ENCODE measurements at places on chromosomes 16 and 17. TPM values are rescaled to one million over a fixed set of nuclear protein-coding genes. Genes with fewer than 3 reads are reported as not detected.

- no peak for ATAC-seq
Observed at GRCh38 chr17:63753215-63753614, 11.6 kb upstream of the STRADA start.

- peak; percentile 92 for ATAC-seq
Observed at GRCh38 chr17:44308320-44308818, at the start of gene RUNDC3A. Gene RUNDC3A (plus strand): TSS chr17:44308601. CDS start chr17:44308833, 232 bp downstream.

DNA sequence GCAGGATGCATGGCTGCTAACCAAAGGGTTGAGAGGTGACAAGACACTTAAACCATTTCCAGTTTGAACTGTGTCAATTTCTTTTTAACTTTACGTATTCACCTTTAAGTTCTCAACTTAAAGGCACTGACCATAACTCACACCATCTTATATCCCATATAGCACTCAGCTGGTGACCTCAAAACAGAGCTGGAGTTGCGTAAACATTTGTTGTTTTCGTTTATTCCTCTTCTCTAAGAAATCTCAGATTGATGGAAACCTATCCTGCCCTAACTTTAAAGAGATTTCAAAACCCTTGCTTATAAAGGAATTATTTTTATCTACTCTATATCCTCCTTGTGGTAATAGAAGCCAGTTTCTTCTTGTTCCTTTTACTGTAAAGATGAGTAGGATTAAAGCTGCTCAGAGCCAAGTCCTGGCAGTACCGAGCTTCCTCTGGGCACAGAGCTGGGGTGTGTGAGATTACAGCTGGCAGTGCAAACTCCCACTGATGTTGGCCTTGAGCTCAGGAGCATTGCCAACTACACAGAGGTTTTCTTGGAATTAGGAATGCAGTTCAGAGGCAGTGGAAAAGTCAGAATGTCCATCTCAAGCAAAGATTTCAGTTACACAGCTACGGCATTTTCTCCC lies 1.3 kb downstream of the KCTD2 start:
- no peak for ATAC-seq

- ATAC-seq: no peak
Observed at GRCh38 chr17:63537001-63537400, 13.3 kb upstream of the DCAF7 start.

GRCh38 chr17:2393954-2394749 lies 6.7 kb downstream of the MNT start:
- ATAC-seq: no peak

DNA sequence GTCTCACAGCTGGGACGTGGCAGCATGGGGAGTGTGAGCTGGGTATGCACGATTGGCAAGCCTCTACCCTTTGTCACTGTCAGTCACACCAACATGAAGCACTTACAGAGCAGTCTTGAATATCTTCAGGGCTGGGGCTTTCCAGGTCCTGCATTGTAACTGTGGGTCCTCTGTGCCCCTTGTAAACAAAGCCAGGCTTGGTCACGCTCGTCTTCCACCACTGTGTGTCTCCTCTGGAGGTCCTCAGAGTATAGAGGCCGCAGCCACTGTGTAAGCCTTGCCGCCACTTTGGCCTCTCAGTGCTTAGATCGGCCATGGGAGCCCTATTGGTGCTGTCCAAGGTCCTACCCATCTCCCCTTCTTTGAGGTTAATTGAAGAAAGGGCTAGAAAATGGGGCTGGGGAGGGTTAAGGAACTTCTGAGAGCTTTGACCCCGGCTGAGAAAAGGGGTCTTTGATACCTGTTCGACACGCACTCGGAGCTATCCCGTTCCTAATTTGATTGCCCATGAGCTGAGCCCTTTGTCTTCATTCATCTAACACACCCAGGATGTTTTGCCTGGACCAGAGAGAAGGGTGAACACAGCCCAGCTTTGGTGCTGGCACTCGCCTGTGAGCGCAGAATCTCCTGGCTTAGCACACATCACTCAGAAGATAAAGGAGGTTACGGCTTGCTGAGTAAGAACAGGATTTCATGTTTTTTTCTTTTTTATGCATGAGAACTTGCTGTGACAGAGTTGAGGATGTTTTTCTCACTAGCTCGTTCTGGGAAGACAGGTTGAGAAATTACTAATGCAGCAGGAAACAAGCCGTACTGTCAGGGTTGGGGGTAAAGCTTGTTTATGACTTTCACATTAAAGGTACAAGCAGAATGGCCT lies 267.9 kb downstream of the CPPED1 start:
- no peak for ATAC-seq

DNA sequence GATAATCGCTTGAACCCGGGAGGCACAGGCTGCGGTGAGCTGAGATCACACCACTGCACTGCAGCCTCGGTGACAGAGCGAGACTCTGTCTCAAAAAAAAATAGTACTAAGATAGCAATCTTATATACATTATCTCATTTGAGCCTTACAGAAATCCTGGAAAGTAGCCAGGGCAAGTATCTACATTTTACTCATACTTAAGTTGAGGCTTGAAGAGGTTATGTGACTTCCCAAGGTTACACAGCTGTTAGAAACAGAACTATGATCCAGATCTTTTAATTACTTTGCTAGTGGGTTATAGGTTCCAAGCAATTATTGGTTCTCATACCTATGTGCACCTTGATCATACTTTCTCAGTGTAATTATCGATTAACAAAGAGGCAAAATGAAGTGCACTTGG lies 15.4 kb downstream of the C17orf78 start:
- ATAC-seq: no peak

GRCh38 chr16:65889533-65889966 lies 476.9 kb upstream of the CDH5 start:
- ATAC-seq: no peak

- ATAC-seq: no peak
Observed at GRCh38 chr16:87233928-87234327, 83.3 kb downstream of the C16orf95 start.

DNA sequence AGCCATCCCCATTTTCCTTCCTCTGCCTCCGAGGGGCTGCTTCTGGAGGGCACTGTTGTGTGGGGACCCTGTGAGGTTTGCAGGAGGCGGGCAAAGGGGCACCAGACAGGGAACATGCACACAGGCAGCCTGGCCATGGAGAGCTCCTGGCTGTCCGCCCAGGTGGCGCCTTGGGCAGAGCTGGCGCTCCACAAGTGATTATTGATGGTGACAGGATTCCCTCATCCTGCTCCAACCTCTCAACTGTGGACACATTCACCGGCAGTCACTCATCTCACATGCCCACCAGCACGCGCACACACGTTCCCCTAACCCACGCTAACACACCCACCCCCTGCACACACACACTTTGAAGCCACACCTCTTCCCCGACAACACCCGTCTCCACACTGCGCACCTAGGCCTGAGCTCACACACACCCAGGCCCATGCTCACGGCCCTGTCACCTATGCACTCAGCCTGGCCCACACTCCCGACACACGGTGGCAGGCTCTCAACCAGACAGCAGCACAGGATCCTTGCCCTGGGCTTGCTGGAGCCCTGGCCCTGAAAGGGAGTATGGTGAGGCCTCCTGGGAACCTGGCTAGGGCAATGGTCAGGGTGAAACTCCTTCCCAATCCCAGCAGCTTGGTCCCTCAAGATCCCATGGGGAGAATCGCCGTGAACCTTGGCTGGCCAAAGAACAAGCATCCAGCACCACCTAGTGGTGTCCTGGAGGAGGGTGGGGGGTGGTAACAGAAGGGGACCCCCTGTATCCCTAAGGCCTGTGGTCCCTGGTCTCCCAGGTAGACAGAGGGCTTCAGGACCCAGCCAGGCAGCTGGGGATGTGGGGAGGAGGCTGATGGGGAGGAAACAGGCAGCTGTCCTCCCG lies 3.6 kb downstream of the PNMT start:
- ATAC-seq: peak; percentile 35

GRCh38 chr16:11781773-11782172 lies 15.3 kb downstream of the ZC3H7A start:
- no peak for ATAC-seq

Gene PRR14
- total RNA-seq: 24.6 TPM

Gene FDXR
- total RNA-seq: 19.1 TPM

Gene KCNJ12
- 2.9 TPM for total RNA-seq

Gene C16orf89
- total RNA-seq: 1.4 TPM

Gene ALOX12
- 0.46 TPM for total RNA-seq

Gene CLEC18B
- total RNA-seq: 8.0 TPM

Gene KRTAP2-3
- not detected for total RNA-seq

Gene CCDC200
- not detected for total RNA-seq

Gene SOST
- total RNA-seq: 0.66 TPM
